ENCODE measurements at places on chromosomes 6 and 20. TPM values are rescaled to one million over a fixed set of nuclear protein-coding genes. Genes with fewer than 3 reads are reported as not detected.

The ASIP gene
- not detected for total RNA-seq

The OR2J3 gene
- not detected for total RNA-seq

The WFDC5 gene
- 2.4 TPM for total RNA-seq

The DEFB132 gene
- not detected for total RNA-seq

The DYNLT2 gene
- total RNA-seq, result 0.72 TPM

The RIPOR3 gene
- total RNA-seq, result 0.64 TPM

The ZNF311 gene
- total RNA-seq, result 0.96 TPM

The IL17A gene
- total RNA-seq, result not detected

The TTK gene
- total RNA-seq, result 0.64 TPM

The MUCL3 gene
- not detected for total RNA-seq

The BTN3A1 gene
- 17.1 TPM for total RNA-seq

The ETV7 gene
- 0.24 TPM for total RNA-seq

The TNFRSF6B gene
- 7.5 TPM for total RNA-seq

The NOX3 gene
- total RNA-seq, result not detected

The LRRN4 gene
- 16.6 TPM for total RNA-seq

The LHFPL5 gene
- total RNA-seq, result not detected

The SLC17A1 gene
- total RNA-seq, result not detected

The HFE gene
- total RNA-seq, result 5.5 TPM

The SCGN gene
- not detected for total RNA-seq

The TGM3 gene
- total RNA-seq, result under 0.01 TPM

The ADAM33 gene
- total RNA-seq, result not detected

The IFT52 gene
- total RNA-seq, result 17.6 TPM

The TREML2 gene
- total RNA-seq, result not detected

The SLC17A3 gene
- total RNA-seq, result not detected

The KHDC1L gene
- not detected for total RNA-seq

The PRR3 gene
- total RNA-seq, result 1.5 TPM

The PDYN gene
- total RNA-seq, result not detected

The RGS17 gene
- total RNA-seq, result 3.4 TPM

The OR2B6 gene
- not detected for total RNA-seq

Measured in tracheal epithelial cell (primary cell).